ENCODE measurements at places on chromosomes 3 and 15. TPM values are rescaled to one million over a fixed set of nuclear protein-coding genes. Genes with fewer than 3 reads are reported as not detected.

Gene PLSCR4
- not detected for polyA plus RNA-seq

DNA sequence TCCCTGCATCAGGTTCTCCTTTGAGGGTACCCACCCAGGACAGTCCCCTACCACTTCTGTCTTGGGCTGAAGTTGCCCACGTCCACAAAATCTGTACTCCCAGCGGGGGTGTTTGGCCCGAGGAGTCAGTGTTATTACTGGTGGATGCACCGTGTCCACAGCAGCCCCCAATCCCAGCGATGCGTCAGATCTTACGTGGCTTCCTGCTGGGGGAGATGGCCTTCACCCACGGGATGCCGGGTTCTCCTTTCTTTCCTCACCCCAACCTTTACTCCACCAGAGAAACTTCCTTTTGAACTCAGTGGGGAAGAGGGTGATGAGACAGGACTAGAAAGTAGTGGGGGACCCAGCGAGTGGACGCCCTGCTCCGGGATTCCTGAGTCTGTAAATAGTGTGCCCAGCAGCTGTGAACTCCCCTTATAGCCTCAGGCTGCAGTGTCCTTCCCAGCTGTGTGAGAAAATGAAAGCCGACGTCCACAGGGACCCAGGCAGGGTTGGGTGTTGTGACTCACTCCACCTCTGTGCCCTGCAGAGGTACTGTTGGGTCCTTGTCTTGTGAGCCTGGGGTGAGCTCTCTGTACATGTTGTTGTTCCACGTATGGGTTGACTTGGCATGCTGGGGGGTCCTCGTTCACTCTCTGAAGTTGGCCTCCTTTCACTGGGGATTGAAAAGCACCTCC, 31.5 kb downstream of the CRTAP start:
- H3K27ac ChIP-seq = no peak overlapping the region
- peaks cover 24% of the 10 kb centered on the region for H3K36me3 ChIP-seq
- H3K27me3 ChIP-seq = no peaks in the 10 kb centered on the region

GRCh38 chr3:152380043-152380442, 111.3 kb downstream of the MBNL1 start:
- H3K4me3 ChIP-seq = peak overlapping the region; percentile 15
- no peak for DNase-seq
- peaks cover 4% of the 10 kb centered on the region for H3K36me3 ChIP-seq
- no peaks in the 10 kb centered on the region for H3K27me3 ChIP-seq
- H3K4me1 ChIP-seq = peaks cover 36% of the 10 kb centered on the region

Gene CP
- polyA plus RNA-seq = 0.30 TPM

Gene TTLL13
- polyA plus RNA-seq = not detected

DNA sequence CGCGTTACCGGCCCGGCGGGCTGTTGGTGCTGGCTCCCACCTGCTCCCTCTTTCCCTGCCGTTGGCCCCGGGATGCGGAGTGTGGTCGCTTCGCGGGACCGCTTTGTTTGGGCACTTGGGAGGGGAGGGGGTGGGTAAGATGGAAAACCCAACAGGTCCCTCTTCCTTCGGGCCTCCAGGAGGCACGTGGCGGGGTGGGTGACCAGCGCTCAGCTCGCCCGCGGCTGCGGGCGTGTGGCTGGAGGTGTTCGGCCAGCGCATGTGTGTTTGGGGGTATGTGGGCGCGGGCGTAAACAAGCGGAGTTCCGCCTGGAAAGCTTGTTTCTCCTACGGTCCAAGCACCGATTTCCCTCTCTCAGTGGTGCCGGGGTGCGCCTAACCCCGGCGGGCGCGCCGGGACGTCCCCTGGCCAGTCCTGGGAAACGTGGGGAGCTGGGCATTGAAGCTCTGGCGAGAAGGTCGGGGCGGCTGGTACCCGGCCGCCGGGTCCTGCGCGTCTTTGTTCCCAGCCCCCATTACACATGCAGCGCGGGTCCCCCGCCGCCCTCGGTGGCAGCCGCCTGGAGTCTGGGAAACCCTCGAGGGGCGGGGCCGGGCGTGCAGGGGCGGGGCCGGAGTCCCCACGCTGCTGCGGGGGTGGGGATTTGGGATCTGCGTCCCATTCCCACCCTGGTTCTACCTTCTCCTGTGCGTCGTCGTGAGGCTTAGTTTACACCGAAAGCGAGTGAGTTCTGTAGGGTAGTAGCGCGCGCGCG, 1.4 kb downstream of the ACVR2B start:
- no peaks in the 10 kb centered on the region for H3K27me3 ChIP-seq
- H3K27ac ChIP-seq = peak overlapping the region; percentile 84
- DNase-seq = peak; percentile 33

Data from naive thymus-derived CD8-positive, alpha-beta T cell (primary cell).